ENCODE measurements at places on chromosomes 1 and 21. TPM values are rescaled to one million over a fixed set of nuclear protein-coding genes. Genes with fewer than 3 reads are reported as not detected.
A peak's percentile ranks its signal among the peaks of the same experiment; 100 is the strongest.

- H3K36me3 ChIP-seq, result no peaks in the 10 kb centered on the region
- H3K27ac ChIP-seq, result no peak within 1 kb of the TSS
- DNase-seq, result peak; percentile 46
- H3K4me1 ChIP-seq, result no peaks in the 10 kb centered on the region
Measured at GRCh38 chr21:29939924-29940275, at the start of gene GRIK1. TSS of gene GRIK1 (minus strand) at chr21:29939996.

PATJ gene
- 43.7 TPM for total RNA-seq

- DNase-seq, result no peak
- no peaks in the 10 kb centered on the region for H3K27me3 ChIP-seq
- H3K36me3 ChIP-seq, result no peaks in the 10 kb centered on the region
Measured at GRCh38 chr1:67468066-67468718, 38.0 kb upstream of the SERBP1 start.

FAM72B gene
- 9.2 TPM for total RNA-seq

ANKRD65 gene
- 3.1 TPM for total RNA-seq

MIA3 gene
- 55.2 TPM for total RNA-seq
